ENCODE measurements at places on chromosomes 6 and 20.
A peak's percentile ranks its signal among the peaks of the same experiment; 100 is the strongest.

GRCh38 chr20:56762829-56763228, 133.7 kb downstream of the TFAP2C start:
- no peak for DNase-seq

- no peak for DNase-seq
Observed at GRCh38 chr6:160357088-160357487, 8.9 kb downstream of the SLC22A3 start.

GRCh38 chr6:168314948-168315347, 4.6 kb downstream of the DACT2 start:
- DNase-seq, result peak; percentile 57

- no peak for DNase-seq
Observed at GRCh38 chr20:23122321-23122720, 36.2 kb upstream of the CD93 start.

DNA sequence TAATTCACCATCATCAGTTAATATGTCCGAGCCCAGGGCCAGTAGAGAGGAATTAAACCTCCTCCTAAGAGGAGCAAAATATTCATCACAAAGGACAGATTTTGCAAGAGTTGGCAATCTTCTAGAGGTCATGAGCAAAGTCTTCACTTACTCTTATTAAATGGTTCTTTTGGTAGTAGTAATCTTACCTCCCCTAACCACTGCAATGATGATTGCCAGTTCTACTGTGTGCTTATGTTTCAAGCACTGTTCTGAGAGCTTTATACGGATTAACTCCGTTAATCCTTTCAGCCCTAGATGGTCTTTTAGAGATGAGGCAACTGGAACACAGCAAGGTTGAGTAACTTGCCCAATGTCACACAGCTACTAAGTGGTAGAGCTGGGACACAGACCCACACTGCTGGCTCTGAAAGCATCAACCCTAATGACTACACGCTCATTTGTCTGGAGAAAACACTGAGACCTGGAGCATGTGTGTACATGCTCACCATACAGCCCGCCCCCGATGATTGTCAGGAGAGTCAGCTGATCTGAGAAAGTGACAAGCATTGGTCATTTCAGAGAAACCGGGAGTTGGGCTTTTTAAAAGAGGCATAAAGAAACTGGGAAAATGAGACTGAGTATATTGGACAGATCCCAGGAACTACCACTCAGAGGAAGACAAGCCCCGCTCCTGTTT, 276.0 kb downstream of the NRN1 start:
- DNase-seq, result no peak

- DNase-seq, result no peak
Observed at GRCh38 chr6:146542881-146543210, 787 bp upstream of the RAB32 start.

DNA sequence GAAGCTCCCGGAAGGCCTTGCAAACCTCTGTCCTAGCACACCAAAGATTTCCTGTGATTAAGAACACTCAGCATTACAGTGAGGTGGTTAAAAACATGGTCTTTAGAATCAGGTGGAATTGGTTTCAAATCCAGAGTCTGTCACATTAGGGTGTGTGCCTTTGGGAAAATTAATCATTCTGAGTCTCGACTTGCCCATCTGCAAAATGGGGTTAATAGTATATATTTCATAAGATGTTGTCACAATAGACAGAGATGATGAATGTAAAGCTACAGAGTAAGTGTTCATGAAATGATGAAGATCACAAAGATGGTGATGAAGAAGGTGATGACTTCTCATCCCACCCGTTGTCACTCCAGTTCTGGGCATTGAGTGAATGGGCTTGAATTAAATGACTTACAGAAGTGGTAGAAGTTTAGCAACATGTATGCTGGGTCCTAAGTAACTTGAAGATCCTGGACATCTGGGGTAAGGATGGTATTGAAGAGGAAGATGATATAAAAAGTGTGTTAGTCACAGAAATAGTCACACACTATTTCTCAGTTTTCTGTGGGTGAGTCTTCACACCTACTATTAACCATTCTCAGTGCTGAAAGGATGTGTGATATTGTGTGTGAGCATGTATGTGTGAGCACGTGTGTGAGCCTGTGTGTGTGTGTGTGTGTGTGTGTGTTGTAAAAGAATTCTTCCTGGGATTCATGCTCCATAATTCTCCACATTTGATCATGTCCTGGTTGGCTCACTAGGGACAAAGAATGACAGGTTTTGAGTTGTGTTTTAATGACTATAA, 28.0 kb upstream of the NEDD9 start:
- no peak for DNase-seq

DNA sequence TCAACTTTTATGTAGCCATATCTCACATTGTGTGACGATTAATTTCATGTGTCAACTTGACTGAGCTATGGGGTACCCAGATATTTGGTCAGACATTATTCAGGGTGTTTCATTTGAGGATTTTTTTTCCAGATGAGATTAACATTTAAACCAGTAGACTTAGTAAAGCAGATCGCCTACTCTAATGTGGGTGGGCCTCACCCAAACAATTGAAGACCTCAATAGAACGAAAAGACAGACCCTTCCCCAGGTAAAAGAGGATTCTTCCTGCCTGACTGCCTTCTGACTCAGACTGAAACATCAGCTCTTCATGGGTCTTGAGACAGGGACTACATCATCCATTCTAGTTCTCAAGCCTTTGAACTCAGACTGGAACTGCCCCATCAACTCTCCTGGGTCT, 231.7 kb upstream of the SASH1 start:
- no peak for DNase-seq

- DNase-seq, result no peak
Observed at GRCh38 chr6:98747273-98747672, 87.1 kb upstream of the POU3F2 start.

DNA sequence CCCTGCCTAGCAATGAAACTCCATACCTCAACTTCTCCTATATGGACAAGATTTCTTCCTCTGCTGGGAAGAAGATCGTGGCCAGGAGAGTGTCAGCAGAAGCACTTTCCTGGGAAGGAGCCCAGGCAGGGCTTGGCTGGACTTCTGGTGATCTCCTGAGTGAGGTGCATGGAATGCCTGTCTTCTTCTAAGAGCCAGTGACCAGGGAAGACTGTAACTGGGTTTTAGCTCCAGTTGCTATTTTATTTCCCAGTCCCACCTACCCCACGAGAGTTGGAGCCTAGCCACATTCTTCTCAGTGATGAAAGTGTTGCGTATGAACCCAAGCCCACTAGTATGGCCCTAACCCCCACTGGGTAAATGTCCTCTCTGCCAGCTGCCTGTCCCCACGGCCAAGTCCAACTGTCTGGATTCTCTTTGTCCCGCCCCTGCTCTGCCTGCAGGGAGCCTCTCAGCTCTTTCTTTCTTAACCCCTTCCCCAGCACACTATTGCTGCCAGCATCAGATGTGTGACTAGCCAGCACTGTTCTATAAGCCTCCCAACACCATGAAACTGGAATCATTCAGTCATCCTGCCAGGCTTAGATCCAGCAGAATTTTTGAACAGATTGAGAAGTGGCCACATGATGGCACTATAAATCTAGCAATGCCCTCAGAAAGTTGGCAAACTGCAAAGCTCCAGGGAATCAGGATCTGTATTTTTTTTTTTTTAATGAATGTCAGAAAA, 69.8 kb upstream of the FAM184A start:
- DNase-seq, result no peak

GRCh38 chr6:24702720-24703282, 16.2 kb downstream of the C6orf62 start:
- DNase-seq, result no peak

- DNase-seq, result no peak
Observed at GRCh38 chr6:69542494-69542893, 254.3 kb downstream of the LMBRD1 start.

DNA sequence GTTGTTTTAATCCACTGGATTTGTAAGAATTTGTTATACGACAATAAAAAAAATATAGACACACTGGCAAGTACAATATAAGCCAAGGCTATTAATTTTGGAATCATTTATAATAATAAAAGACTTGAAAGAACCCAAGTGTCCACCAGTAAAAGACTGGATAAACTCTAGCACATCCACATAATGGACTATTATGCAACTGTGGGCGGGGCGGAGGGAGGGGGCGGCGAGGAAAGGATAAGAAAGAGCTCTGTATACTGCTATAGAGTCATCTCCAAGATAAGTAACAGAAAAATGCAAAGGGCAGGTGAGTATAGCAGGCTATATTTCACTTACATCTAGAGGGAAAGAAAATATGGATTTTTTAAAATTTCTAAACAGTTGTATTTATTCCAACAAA, 123.3 kb downstream of the TBC1D32 start:
- no peak for DNase-seq

- no peak for DNase-seq
Observed at GRCh38 chr6:7413151-7413823, 23.7 kb downstream of the RIOK1 start.

GRCh38 chr6:25596928-25597818, 54.8 kb upstream of the SCGN start:
- no peak for DNase-seq

GRCh38 chr6:45192556-45192955, 135.6 kb upstream of the RUNX2 start:
- DNase-seq, result no peak

GRCh38 chr20:391041-391711, 10.6 kb downstream of the TRIB3 start:
- no peak for DNase-seq

- DNase-seq, result no peak
Observed at GRCh38 chr6:164066766-164067165, 652.2 kb downstream of the QKI start.

- no peak for DNase-seq
Observed at GRCh38 chr6:129417416-129418086, 292.4 kb downstream of the ARHGAP18 start.

- DNase-seq, result no peak
Observed at GRCh38 chr6:55450005-55450404, 122.7 kb downstream of the GFRAL start.

GRCh38 chr6:9468277-9468676, 946.6 kb downstream of the TFAP2A start:
- no peak for DNase-seq

- DNase-seq, result no peak
Observed at GRCh38 chr6:116665464-116665863, 3.1 kb downstream of the ZUP1 start.

- peak; percentile 42 for DNase-seq
Observed at GRCh38 chr6:158026901-158027589, 45.4 kb downstream of the SYNJ2 start.

- no peak for DNase-seq
Observed at GRCh38 chr6:23111984-23112383, 542.6 kb downstream of the HDGFL1 start.

- no peak for DNase-seq
Observed at GRCh38 chr20:1287787-1288569, 21.9 kb downstream of the SNPH start.

DNA sequence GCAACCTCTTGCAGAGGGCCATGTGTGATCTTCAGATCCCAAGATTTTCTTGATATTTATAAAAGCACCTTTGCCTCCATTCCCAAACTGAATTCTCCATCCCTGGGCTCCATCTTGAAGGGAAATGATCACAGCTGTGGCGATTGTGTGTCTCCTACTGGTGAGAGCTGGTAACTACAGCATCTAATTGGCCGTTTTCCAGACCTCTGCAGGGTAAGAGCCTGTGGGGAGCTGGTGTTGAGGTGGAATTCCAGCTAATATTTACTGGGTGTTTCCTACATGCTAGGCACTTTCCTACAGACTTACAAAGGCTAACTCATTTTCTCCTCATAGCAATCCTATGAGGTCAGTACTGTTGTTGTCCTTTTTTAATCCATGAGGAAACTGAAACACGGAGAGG, 59.2 kb upstream of the FNDC1 start:
- no peak for DNase-seq

DNA sequence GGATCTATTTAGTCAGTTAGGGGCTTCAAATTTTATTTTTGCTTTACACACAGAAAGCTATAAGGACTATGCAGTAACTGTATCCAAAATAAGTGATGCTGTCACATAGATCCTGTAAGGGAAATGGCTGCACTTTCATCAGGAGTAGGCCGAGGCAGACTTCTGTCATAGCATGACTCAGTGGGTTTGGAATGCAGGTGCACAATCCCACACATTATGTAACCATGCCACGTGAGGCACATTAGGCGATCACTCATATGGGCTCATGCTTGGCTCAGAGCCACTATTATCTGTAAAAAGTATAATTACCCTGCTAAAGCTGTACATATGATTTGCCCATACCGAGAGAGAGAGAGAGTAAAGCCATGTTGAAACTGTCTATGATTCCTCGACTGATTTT, 1189.4 kb upstream of the EYS start:
- DNase-seq, result no peak

DNA sequence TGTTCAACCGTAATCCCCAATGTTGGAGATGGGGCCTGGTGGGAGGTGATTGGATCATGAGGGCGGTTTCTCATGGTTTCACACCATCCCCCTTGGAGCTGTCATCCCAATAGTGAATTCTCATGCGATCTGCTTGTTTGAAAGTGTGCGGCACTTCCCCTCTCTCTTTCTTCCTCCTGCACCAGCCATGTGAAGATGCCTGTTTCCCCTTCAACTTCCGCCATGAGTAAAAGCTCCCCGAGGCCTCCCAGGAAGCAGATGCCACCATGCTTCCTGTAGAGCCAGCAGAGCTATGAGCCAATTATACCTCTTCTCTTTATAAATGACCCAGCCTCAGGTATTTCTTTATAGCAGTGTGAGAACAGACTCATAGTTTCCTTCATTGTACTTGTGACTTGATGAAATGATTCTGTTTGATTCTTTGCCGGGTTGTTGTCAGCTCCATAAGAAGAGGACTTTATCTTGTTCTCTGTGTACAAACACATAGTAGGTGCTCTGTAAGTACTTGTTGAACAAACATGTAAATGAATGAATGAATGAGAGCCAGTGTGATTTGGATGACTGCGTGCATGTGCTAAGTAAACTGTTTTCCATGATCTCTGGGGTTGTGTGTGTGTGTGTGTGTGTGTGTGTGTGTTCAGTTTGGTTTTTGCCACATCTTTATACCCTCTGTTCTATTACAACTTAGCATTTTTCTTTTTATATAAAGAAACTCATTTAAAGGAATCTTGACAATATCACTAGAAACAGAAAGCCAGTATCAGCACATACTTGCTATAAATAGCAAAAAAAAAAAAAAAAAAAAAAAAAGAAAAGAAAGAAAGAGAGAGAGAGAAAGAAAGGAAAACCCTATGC, 22.5 kb upstream of the PTGIS start:
- no peak for DNase-seq

GRCh38 chr6:148521586-148521985, 178.9 kb downstream of the SASH1 start:
- DNase-seq, result no peak

- no peak for DNase-seq
Observed at GRCh38 chr20:46359233-46359751, 47.1 kb downstream of the ELMO2 start.
